ENCODE measurements at places on chromosomes 7 and 10.

- no peak for DNase-seq
Observed at GRCh38 chr7:112176241-112176640, 30.0 kb downstream of the DOCK4 start.

DNA sequence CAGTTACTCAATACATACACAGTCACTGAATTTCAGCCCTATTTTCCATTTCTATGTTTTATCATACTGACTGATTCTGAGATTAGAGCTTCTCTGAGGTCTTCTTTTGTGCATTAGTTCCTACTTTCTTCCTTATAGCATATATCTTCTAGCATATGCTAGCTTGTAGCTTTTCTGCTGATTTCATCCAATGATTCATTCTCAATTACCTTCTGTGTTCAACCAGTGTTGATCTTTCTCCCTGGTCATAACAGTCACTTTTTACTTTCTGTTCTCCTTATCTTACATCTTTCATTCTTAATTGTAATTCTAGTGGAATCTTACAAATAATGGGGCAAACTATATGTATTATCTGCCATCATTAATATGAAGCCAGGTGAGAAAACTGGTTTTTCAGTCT is 159.5 kb upstream of the HGF start:
- no peak for DNase-seq

DNA sequence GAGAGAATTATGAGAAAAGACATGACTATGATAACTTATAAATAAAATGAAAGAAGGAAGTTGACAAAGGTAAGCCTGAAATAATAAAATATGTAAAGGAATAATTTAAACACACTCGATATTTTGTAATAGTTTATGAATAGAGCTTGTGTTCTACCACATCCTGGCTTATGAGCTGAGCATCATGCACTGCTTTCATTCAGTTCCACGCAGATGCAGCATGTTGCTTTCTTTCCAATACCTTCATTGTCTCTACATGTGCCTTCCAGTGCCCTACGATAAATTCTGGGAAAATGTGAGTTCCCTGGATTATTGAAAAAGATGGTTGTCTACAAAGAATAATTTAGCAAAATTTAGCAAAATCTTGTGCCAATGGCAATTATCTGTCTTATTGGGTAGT is 398.9 kb upstream of the SEMA3C start:
- DNase-seq: no peak

GRCh38 chr10:123991611-123992570 is 100.3 kb upstream of the CPXM2 start:
- DNase-seq: peak; percentile 80

DNA sequence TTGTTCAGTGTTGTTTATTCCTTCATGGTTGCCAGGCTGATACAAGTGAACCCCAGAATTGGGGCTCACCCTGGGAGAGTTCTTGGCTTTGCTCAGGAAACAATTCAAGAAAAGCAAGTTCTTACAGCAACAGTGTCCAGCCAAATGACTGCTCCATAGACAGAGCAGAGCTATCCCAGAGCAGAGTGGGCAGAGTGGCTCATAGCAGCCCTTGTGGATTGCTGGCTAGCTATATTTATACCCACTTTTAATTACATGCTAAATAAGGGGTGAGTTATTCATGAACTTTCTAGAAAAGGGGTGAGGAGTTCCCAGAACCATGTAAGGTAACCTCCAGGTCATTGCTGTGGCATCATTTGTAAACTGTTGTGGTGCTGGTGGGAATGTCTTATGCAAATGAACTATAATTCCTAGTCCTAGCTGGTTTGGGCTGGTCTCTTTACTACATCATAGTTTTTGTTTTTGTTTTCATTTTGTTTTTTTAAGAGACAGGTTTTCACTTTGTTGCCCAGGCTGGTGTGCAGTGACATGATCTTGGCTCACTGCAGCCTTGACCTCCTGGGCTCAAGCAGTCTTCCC is 59.9 kb upstream of the HBP1 start:
- DNase-seq: no peak

DNA sequence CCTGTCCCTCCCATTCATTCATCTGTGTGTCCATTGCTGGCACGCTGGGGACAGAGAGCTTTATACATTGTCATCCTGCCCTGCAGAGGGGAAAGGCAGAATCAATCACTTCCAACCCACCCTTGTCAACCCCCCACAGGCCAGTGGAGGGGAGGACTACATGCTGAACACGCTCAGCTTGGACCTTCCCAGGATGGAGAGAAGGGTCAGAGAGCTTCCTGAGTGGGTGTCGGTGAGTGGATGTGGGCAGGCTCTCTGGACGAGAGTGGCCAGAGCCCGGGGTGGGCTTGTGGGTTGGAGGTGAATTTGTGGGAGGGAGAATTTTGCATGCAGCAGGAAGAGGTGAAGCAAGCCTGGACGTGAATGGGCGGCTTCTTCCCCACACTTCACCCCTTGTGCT is 93.9 kb downstream of the DNAJB6 start:
- no peak for DNase-seq

- no peak for DNase-seq
Observed at GRCh38 chr10:123136806-123137642, 1.3 kb downstream of the HMX3 start.

GRCh38 chr10:6108631-6109443 is 20.0 kb downstream of the RBM17 start:
- no peak for DNase-seq

DNA sequence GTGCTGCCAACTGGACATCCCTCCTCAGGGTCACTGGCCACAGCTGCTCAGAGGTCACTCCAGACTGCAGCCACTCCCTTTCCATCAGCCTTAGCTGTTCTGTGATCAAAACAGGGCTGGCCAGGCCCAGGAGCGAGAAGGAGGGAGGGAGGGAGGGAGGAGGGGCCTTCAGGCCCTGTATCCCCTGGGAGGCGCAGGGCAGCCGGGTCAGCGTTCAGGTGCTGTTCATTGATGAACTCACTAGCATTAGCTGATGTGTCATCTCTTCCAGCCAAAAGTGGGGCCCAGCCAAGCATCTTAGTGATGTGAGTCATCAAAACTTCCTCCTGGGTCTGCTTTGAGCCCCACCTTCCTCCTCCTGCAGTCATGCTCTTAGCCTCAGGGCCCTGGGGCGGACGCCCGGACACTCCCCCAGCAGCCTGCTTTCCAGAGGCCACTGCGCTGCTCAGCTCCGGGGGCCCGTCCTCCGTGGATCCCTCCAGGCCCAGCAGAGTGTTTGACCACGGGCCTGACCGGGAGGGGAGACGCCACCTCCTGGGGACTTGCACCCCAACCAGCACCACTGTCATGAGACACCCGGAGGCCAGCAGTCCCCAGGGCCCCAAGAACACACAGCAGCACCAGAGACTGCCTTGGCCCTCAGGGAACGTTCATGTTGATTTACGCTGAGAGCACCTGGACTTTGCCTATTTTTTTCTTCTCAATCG is 149.2 kb downstream of the PRKAG2 start:
- DNase-seq: peak; percentile 89

- no peak for DNase-seq
Observed at GRCh38 chr10:60975716-60976115, 31.7 kb upstream of the RHOBTB1 start.

DNA sequence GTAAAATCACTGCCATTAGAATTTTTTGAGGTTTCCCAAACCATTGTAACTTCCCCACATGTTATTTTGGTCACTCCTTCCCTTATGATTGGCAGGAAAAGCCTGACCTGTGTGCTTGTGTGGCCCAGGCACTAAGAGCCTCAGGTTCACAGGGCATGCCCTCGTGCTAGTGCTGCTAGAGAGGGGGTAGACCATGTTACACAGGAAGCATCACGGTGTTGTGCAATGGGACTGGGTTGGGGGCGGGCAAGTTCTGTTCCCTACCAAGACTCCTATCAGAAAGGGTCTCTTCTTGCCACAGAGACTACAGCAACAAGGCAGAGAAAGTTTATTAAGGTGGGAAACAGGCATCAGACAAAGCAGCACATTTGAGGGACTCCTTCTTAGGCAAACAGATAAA is 32.2 kb downstream of the LSM5 start:
- DNase-seq: no peak

GRCh38 chr7:50406935-50407334 is 43.2 kb downstream of the FIGNL1 start:
- DNase-seq: no peak

- DNase-seq: no peak
Observed at GRCh38 chr7:71885487-71885886, 526.7 kb downstream of the CALN1 start.

DNA sequence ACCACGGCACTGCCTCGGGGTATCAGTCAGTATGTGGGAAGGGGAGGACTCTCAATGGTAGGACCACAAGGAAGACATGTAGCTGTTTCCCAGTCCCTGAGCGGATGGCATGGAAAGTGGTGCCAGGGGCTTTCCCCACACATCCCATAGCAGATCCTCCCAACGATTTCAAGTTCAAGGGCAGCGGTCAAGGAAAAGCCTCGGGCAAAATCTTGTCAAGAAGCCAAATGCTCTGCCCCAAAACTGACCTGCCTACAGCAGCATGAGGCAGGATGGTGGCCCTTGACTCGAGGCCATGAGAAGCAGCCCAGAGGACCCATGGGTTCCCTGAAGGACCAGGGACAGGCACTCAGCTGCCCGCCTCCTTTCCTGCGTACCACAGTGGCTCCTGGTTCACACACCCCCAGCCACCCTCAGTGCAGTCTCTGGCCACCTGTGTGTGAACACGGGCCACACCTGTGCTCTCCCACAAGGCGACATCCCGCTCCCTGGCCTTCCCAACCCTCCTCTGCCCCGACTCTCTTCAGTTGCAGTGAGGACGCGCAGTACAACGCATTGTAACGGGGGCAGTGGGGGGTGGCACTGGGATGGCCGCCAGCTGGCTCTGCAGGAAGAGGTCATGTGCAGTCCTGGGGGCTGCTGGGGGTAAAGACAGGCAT is 43.6 kb downstream of the CTBP2 start:
- DNase-seq: no peak

DNA sequence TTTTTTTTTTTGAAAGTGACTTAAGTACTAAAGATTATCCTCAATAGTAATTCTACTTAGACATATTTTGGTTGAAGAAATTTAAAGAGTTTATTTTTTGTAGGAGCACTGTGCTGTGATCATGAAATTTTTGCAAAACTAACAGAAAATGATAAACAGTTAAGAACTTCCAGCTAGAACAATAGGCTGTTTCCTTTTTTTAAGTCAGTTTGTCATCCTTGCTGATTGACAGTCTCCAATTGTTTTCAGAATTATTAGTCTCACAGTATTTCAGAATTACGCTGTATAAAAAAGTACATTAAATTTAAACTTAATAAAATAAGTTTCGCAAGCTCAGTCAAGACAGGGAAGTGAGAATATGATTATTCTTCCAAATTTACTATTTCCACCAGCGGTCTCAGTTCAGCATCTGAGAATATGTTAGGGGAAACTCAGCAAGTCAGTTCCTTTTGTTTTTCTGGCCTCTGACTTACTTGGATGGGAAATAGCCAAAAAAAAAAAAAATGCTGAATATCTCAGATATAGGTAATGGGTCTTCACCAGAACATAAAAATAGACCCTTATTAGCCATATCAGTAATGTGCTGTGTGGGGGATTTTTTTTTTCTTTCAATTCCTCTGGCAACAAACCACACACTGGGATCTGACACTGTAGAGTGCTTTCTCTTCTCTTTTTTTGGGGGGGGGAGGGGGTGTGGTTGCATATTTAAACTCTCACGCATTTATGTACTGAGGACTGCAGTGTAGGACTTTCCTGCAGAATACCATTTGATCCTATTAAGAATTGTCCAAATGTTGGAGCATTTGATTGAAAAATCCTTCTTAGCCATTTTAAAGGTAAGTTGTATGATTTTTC is at the start of gene CD36:
CD36 (plus strand) TSS at position 732 of the 855 bp plus-strand sequence. CDS start 8,099 bp downstream, outside the sequence.
- DNase-seq: no peak

GRCh38 chr7:44048031-44048795 is 3.7 kb downstream of the DBNL start:
- DNase-seq: no peak

GRCh38 chr10:24209946-24210491 is 1.1 kb downstream of the KIAA1217 start:
- DNase-seq: no peak

DNA sequence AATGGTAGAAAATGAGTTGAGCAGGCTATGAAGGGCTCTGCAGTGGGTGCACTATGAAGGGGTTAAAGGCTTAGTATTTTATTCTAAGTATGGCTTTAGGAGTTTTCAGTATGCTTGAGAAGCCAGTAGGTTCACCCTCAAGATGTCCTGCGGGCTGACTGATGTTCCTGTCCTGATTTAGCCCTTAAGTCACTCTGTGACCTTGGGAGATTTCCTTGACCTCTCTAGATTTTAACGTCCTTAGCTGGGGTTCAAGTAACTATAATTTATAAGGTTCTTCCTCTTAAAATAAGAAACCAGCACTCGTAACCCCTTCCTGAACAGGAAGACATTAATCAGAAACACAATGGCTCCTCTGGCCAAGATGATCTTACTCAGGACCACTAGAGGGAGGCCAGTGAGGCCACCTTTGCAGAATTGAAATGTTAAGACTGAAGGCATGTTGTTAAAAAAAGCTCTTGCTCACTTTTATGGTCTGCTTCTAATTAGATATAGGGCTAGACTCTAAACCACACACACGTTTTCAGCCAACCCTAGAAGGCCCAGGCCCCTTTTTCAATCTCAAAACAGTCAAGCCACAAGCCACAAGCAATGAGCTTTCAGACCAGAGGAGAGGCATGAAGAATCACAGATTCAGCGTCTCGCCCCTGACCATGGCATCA is 41.9 kb downstream of the CDK1 start:
- no peak for DNase-seq

DNA sequence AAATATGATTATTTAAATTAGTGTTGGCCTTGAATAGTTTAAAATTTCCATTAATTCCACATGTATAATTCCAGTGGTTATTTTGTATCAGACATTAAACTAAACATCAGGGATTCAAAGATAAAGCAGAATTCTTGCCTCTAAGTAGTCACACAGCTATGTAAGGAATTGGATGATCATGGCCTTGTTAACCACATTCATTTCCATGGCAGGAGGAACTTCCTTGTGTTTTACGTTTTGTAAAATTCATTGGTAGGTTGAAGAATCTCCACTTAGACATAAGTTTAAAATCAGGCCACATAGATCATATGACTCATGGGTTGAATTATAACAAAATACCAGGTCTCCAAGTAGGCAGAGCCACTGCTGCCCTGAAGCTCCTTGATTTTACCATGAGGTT is 289.7 kb downstream of the PLXDC2 start:
- DNase-seq: no peak

GRCh38 chr7:45089341-45089891 is 647 bp upstream of the NACAD start:
- peak; percentile 84 for DNase-seq

DNA sequence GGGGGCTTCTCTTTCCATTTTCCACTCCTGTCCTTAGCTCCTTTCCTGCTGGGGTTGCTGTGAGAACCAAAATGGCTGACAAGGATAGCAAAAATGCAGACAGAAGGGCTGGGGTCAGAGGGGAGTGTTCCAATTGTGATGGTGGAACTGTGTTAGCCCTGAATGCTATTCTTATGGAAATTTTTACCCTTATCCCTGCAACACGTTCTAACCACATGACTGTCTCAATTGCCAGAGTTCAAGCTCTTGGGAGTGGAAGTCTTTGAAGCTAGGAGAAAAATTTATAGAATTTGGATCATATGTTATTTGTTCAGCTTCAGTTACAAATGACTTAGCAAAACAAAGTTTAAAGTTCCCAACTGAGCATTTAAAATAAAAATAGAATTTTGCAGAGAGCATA is 134.1 kb downstream of the ADCYAP1R1 start:
- no peak for DNase-seq
